ENCODE measurements at places on chromosomes 12 and 14.

- DNase-seq: no peak
Measured at GRCh38 chr14:65062096-65063075, 39.9 kb downstream of the MAX start.

- no peak for DNase-seq
Measured at GRCh38 chr14:80615831-80616230, 325.7 kb downstream of the CEP128 start.

- DNase-seq: no peak
Measured at GRCh38 chr12:24889411-24889810, 59.5 kb downstream of the BCAT1 start.

- DNase-seq: no peak
Measured at GRCh38 chr14:102726191-102726949, 50.9 kb upstream of the TRAF3 start.

DNA sequence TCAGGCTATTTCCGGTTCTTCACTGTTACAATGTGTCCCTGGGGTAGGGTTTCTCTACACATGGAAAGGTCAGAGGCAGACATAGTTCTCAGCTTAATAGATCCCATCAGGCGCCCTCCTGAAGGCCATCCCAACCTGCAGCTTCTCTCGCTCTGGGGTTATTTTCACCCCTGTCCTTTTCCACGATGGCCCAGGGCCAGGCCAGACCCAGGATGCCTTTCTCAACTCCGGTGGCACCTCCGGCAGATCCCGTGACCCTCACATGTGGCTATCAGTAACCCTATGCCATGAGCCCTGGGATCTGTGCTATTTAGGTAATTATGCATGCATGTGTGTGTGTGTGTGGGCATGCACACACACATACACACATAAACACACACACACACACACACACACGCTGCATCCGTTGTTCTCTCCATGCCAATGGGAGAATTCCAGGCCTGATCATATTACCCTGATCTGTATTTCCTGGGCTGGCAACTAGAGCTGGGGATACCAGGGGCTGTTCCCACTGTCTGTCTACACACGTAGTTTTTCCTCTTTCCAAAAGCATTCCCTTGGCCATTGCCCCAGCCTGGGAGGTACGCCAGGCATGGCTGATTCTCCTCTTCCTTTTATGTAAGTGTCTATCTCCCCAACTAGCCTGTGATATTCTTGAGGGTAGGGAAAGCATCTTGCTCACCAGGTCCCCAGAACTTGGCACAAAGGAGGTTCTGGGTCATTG lies 51.2 kb upstream of the NOS1 start:
- DNase-seq: no peak

- DNase-seq: no peak
Measured at GRCh38 chr12:109053382-109054123, 1.2 kb downstream of the USP30 start.

DNA sequence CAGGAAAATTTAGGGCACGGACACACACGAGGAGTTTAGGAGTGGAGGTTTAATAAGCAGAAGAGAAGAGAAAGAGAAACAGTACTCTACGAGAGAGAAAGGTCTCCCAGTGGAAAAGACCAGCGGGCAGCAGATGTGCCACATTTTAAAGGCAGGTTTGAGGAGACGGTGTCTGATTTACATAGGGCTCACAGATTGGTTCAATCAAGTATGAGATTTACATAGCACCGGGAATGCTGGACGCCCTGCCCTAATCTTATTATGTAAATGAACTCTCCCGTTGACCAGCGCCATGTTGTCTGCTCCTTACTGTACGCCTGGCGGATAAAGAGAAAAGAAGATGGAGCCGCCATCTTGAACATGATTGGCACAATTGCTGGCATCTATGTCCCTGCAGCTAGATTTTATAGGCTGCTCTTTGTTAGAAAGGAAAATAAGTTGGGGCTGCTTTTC lies 17.9 kb downstream of the NFKBIA start:
- DNase-seq: no peak

DNA sequence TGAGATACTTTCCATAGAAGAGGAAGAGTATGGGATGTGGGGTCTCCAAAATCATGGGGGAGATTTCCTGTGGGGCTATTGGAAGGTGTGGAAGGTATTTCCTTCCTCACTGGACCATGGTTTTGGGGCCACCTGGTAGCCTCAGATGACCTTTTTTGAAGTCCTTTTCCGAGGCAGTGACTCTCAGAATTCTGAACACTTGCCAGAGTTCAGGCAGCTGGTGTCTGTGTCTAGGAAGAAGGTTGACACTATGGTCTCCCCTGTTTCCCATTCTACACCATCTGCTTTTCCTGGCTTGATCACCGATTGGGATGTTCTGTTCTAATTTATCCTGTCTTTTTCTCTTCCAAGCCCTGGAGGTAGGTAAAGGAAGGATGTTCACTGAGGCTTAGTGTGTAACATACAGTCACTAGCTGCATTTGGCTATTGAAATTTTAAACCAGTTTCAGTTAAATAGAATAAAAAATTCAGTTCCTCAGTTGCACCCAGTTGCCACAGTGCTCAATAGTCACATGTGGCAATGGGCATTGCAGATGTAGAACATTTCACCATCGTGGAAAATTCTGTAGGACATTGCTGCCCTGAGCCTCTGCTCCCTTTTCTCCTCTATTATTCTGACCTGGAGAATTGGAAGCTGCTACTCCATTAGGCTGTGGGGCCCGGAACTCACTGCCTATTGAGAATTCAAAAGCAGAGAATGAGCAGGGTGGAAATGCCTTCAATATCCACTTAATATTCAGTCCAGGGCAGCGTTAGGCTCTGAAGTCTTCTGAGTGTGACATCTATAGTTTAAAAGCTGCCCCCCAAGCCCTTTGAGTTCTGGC lies 11.0 kb upstream of the PLEKHG3 start:
- DNase-seq: no peak

GRCh38 chr12:13215056-13215455 lies 18.5 kb downstream of the EMP1 start:
- DNase-seq: no peak

DNA sequence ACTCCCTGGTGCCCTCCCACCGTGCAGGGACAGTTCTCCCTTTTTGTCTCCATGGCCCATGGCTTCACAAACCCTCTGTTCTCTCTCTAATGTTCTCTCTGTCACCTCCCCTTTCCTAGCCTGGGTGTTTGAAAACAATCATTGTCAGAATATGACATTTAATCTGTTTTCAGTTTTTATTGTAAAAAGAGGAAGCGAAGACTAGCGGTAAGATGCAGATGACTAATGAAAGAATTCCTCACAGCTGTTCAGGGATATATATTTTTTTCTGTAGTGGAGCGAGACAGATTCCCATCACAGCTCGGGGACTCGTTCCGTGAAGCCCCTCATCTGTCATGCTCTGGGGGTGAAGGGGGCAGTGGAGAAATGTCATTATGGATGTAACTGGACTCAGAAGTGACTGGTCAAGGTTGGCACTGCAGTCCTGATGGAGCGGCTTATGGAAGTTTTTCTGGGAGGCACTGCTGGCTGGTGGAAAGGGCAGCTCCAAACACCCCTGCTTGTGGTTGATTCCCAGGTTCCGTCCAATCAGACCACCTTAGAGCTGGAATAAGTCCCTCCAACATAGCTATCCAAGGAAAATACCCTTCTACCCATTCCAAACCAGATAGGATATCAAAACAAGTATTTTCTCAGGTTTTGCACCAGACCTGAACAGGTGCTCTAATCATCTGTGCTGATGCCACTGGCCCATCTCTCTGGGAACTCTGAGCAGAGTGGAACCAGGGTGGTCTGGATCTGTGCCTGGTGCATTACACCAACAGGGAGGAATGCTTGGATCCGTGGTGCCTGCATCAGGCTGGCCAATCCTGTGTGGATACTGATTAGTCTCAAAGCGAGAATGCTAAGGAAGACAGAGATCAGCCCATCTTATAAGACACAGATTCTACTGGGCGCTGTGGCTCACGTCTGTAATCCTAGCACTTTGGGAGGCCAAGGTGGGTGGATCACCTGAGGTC lies 84.7 kb downstream of the GPATCH2L start:
- no peak for DNase-seq

- DNase-seq: no peak
Measured at GRCh38 chr14:39303115-39303514, 69.4 kb downstream of the MIA2 start.

- DNase-seq: no peak
Measured at GRCh38 chr12:32454075-32454474, 54.7 kb downstream of the FGD4 start.

GRCh38 chr12:124322271-124322998 lies 27.5 kb downstream of the RFLNA start:
- no peak for DNase-seq

Measured in GF-D8 (cell line).